Activated CD4-positive, alpha-beta T cell treated with anti-CD3 and anti-CD28 coated beads for 1 hour (primary cell): ENCODE measurements at places on chromosomes 2 and 18.

- no peak for DNase-seq
These were observed 6.5 kb downstream of the GLS start for GRCh38 chr2:190887089-190887488.

- no peak for DNase-seq
These were observed 22.2 kb upstream of the RAPGEF4 start for GRCh38 chr2:172713365-172713875.

GRCh38 chr2:66523990-66524389 is 89.1 kb downstream of the MEIS1 start:
- DNase-seq, result no peak

- no peak for DNase-seq
These were observed 189.2 kb downstream of the ZBTB7C start for GRCh38 chr18:48219810-48220499.

DNA sequence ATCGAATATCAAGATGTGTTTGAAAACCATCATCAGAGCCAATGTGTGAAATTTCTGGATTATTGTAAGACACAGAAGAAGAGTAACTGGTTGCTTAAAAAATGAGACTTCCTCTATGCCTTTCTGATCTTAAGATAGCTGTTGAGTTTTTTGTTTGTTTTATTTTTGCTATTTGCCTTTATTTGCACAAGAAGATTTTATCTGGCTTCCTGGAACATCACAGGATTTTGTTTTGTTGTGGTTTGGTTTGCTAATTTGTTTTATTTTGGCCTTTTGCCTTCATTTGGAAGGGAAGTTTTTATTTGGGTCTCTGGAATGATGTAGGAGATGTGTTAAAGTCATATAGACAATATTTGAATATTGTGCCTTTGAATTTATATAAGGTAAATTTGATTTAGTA is 3.9 kb upstream of the CYTIP start:
- DNase-seq, result no peak

- DNase-seq, result no peak
These were observed 182.7 kb downstream of the ANTXR1 start for GRCh38 chr2:69195706-69196105.

DNA sequence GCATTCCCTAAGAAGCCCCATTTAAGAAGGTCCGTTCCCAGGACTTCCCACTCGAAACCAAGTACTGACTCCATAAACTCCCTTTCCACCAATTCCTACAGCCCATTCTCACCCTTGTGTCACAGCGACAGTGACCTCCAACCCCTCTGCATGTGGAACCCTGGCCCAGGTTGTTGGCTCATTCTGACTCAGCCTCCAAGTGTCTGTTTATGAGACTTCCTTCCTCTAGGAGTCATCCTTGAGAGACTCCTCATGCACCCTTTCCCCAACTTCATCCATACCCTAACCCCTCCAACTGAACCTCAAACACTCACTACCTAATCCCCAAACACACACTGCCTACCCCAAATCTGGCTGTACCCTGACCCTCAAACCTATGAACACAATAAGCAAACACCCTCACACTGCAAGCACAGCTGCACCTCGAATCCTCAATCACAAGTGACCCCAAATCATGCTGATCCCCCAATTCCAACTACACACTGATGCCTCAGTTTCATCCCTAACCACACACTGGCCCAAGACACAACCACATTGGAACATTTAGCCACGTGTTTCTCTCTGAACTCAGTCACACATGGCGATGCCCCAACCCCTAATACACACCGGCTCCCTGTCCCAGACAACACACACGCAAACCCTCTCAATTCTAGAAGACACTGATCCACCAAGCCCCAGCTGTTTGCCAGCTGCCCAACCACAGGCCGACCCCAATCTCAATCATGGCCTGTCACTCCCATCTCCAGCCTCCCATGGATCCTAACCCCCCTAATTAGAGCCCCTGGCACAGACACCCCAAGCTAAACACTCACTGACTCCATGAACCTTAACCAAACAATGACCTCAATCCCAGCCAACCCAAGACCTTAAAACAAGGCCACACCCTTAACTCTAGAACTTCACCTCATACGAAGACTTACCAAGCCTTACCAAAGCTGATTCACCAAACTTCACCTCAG is 219.6 kb downstream of the CYP26B1 start:
- no peak for DNase-seq

DNA sequence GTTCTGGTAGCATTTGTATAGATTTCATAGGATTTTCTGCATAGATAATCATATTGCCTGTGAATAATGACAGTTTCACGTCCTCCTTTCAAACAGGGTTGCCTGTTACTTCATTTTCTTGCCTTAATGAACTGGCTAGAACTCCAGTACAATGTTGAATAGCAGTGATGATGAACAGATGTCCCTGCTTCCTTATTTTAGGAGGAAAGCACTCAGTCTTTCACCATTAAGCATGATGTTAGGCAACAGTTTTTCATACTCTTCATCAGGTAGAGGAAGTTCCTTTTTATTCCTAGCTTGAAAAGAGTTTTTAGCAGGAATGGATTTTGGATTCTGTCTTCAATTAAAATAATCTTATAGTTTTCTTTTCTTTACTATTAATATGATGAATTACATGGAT is 39.7 kb downstream of the C2orf76 start:
- no peak for DNase-seq

- DNase-seq, result no peak
These were observed 112.7 kb downstream of the MCFD2 start for GRCh38 chr2:46802665-46803546.

DNA sequence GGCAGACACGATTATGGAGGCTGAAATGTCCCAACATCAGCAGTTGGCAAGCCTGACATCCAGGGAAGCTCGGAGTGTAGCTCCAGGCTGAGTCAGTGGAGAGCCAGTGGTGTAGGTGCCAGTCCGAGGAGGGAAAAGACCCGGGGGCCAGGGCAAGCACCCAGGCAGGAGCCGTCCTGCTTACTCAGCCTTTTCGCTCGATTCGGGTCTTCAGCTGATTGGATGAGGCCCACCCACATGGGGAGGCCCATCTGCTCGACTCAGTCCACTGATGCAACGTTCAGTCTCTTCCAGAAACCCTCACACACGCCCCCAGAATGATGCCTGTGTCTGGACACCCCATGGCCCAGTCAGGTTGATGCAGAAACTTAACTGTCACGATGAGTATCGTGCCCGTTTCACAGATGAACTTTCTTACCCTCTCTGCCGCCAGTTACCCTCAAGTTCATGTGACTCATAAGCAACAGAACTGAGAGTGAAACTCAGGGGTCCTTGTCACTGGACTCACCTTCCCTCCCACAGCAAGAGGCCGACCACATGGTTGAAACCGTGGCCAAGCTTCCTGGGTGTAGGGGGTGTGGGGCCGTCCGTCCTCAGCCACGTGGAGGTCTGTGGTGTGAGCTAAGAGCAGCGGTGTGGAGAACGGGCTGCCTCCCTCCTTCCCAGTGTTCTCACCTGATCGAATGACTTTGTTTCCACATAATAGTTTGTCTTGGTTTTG is 197.4 kb upstream of the HDAC4 start:
- peak; percentile 3 for DNase-seq
